ENCODE measurements at places on chromosomes 11 and 22. TPM values are rescaled to one million over a fixed set of nuclear protein-coding genes. Genes with fewer than 3 reads are reported as not detected.

The BEST1 gene
- polyA plus RNA-seq = 3.5 TPM

DNA sequence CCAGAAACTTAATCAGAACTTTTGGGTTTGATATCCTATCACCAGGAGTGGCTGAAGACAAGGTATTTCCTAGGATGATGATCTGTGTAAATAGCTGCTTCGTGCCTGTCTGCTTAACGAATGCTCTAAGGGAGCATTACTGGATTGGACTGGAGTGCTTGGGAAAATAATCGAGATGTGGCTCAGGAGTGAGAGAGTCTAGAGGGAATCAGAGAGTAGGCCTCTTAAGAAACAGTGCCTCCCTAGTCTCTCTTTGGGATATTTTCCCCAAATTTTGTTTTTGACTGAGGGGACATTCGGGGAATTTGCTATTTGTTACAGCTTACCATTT, 2.5 kb downstream of the MAML2 start:
- no peak for DNase-seq

- peak; percentile 8 for DNase-seq
Observed at GRCh38 chr11:60334005-60334620, 7.1 kb downstream of the MS4A6E start.

DNA sequence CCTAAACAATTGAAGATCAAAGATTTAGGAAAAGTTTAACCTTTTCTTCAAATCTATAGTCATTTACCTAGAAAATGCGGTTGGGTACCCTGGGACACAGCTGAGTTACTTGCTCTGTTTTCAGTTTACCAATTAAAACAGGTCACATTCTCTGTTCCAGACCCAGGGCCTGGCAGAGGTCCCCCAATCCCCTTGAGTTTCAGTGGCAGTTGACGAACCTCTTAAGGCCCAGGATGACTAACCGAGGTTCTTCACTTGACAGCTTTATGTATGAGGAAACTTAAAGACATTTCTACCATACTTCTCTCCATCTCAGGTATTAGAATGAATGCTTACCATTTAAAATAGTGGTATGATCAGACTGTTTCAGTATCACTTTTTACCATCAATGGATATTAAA, 16.3 kb downstream of the LDHAL6A start:
- no peak for DNase-seq

- no peak for DNase-seq
Observed at GRCh38 chr11:77111277-77111676, 8.6 kb downstream of the OMP start.

- no peak for DNase-seq
Observed at GRCh38 chr11:104663190-104664140, 234.8 kb downstream of the CASP12 start.

GRCh38 chr11:18093959-18094358, 11.9 kb downstream of the SAAL1 start:
- DNase-seq = no peak

The KCNK4 gene
- polyA plus RNA-seq = not detected

DNA sequence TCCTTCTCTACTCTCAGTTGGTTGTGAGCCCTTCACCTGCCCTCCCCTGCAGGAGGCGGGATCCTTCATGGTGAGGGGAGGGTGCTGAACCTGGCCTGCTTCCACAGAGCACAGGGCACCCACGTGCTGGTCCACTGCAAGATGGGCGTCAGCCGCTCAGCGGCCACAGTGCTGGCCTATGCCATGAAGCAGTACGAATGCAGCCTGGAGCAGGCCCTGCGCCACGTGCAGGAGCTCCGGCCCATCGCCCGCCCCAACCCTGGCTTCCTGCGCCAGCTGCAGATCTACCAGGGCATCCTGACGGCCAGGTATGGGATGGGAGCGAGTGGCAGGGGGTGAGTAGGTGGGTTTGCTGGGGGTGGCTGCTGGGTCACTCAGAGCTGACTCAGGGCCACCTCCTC, 6.3 kb downstream of the SSH3 start:
- DNase-seq = no peak

GRCh38 chr11:12678991-12679390, 4.8 kb downstream of the TEAD1 start:
- DNase-seq = no peak

- no peak for DNase-seq
Observed at GRCh38 chr11:40376331-40376730, 1083.1 kb downstream of the LRRC4C start.

DNA sequence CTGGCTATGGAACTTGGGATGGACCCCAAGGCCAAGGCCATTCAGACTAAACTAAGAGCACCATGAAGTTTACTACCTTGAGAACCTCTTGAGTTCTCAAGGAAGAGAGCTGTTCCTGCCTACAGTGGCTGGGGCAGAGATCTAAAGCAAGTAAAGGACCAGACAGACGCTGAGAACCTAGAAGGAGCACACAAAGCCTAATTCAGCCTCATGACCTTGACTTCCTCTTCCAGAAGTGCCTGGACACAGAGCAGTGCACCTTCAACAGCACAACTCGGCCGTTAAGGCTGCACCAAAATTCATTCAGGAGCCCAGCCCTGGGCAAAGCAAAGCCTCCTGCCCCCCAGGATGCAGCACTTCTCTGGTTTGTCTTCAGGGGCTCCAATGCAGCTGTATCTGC, 82.9 kb upstream of the AKIP1 start:
- no peak for DNase-seq

The USP47 gene
- 97.5 TPM for polyA plus RNA-seq

DNA sequence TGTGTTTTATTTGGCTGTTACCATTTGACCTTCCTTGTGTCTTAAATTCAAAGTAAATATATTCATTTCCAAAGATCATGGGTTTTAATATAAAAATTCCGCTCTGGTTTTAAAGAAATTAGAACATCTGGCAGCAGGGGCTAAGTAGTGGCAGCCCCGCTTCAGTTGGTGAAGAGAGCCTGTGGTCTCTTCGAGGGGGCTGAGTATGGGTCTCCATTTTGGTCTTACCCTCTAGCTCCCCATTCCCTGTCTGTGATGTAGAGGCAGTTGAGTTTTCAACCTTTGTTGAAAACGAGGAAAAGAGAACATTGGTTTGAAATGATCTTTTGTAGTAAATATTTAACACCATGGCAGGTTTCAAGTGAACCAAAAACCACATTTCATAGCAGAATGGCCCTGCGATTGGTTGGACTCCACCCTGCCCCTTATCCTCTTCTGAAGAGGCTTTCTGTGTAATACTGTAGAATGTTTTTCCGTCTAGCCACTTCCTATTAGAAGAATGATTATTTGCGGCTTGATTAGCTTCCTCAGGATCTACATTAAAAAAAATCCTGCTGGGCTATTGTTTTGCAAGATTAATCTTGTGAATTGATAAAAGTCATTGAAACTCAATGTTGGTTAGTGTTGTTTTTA, 17.7 kb downstream of the APLP2 start:
- no peak for DNase-seq

GRCh38 chr22:48802576-48802975, 1025.1 kb downstream of the BRD1 start:
- no peak for DNase-seq
